ENCODE measurements at places on chromosomes 2 and 18.

DNA sequence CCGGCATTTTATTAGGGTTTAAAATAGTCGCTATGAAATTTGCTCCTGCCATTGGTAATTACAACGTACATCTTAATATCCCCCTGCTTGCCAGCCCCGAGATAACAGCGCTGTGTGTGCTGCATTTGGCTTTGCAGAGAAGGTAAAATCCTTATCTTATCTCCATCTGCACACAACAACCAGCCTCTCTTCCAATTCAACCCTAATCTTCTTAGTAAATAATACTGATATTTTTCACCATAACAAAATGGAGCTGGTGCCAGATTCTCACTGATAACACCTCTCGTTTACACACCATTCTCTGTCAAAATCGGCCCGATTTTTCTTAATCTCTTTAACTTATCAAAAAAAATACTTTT, 61.4 kb upstream of the SIX3 start:
- no peak for DNase-seq
- peaks cover 12% of the 10 kb centered on the region for H3K4me1 ChIP-seq
- H3K27me3 ChIP-seq = peaks cover 5% of the 10 kb centered on the region

DNA sequence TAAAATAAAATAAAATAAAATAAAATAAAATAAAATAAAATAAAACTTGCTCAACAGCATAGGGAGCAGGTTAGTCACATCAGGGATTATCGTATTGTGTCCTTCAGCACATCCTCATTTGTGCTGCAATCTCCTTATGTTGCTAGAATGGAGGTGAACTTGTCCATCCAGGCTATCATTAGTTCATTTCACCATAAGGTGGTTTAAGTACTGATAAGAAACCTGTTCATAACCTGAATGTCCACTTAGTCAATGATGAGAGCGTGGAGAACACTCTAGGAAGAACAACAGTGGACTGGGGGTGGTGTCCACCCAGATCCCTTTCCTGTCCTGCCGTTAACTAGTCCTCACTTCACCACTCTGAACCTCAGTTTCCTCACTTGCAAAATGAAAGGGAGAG, 21.9 kb downstream of the DHRS9 start:
- no peak overlapping the region for H3K4me3 ChIP-seq
- H3K4me1 ChIP-seq = no peaks in the 10 kb centered on the region
- H3K27me3 ChIP-seq = no peaks in the 10 kb centered on the region
- H3K27ac ChIP-seq = no peak overlapping the region
- H3K36me3 ChIP-seq = no peaks in the 10 kb centered on the region

DNA sequence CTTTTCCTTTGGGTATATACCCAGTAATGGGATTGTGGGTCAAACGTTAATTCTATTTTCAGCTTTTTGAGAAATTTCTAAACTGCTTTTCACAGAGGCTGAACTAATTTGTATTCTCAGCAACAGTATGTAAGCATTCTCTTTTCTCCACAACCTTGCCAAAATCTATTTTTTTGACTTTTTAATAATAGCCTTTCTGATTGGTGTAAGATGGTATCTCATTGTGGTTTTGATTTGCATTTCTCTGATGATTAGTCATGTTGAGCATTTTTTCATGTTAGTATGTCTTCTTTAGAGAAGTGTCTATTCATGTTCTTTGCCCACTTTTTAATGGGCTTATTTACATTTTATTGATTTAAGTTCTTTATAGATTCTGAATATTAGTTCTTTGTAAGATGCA, 145.5 kb downstream of the TRABD2A start:
- no peak overlapping the region for H3K27ac ChIP-seq
- no peaks in the 10 kb centered on the region for H3K27me3 ChIP-seq
- no peak for DNase-seq
- no peaks in the 10 kb centered on the region for H3K4me1 ChIP-seq
- H3K4me3 ChIP-seq = no peak overlapping the region

- no peak for DNase-seq
- H3K27ac ChIP-seq = no peak overlapping the region
- no peaks in the 10 kb centered on the region for H3K36me3 ChIP-seq
- no peaks in the 10 kb centered on the region for H3K27me3 ChIP-seq
- no peak overlapping the region for H3K4me3 ChIP-seq
- H3K4me1 ChIP-seq = no peaks in the 10 kb centered on the region
These were observed 181.9 kb downstream of the MREG start for GRCh38 chr2:215831296-215831913.

- no peaks in the 10 kb centered on the region for H3K36me3 ChIP-seq
- no peaks in the 10 kb centered on the region for H3K27me3 ChIP-seq
- H3K27ac ChIP-seq = no peak overlapping the region
- H3K4me1 ChIP-seq = no peaks in the 10 kb centered on the region
- H3K4me3 ChIP-seq = no peak overlapping the region
These were observed 82.2 kb upstream of the ITGA4 start for GRCh38 chr2:181374781-181375675.

DNA sequence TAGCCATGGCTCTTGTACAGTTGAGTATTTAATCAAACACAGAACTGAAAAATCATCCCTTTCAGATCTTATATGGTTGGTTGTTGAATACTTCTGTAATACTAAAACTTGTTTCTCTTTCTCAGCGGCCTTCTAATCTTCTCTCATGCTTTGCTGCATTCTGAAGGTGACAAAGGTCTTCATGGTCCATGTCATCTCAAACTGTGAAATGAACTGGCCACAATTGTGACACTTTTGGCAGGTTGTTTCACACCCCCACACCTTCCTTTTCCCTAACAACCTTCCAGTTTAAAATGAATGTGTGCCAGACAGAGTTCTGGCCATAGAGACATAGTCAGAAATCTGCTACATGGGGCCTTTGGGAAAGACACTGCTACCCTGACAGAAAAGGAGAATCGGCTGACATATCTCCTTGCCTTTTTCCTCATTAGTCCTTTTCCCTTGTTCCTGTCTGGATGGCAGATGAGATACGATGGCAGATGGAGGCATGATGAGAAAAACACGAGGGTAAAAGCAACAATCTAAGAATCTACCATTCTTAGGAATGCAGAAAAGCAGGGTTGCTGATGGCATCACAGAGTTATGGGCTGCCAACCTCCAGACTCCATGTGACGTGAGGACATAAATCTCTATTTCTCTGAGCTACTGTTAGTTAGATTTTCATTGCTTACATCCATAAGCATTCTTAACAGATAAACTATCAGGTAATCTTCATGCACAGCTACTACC, 106.5 kb downstream of the PIGN start:
- no peaks in the 10 kb centered on the region for H3K36me3 ChIP-seq
- no peak for DNase-seq

- H3K36me3 ChIP-seq = no peaks in the 10 kb centered on the region
- H3K4me3 ChIP-seq = no peak overlapping the region
- DNase-seq = no peak
- no peaks in the 10 kb centered on the region for H3K27me3 ChIP-seq
- H3K27ac ChIP-seq = no peak overlapping the region
- H3K4me1 ChIP-seq = peaks cover 7% of the 10 kb centered on the region
These were observed 89.0 kb downstream of the MTCL1 start for GRCh38 chr18:8794156-8794933.

DNA sequence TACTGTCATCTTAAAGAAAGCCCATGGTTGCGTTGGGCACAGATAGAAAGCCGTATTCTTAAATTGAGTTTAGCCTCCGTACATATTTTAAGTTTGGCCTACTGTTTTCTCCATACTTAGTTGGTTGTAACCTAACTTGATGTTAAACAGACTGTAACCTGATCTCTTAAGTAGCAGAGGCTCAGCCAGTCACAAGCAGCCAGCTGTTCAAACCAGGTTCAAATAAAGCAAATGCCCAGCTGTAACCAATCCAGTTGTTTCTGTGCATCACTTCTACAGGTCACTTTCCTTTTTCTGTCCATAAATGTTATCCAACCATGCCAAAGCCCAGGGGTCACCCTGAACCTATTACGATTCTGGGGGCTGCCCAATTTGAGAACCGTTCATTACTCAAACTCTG, 10.0 kb upstream of the THADA start:
- DNase-seq = no peak
- no peaks in the 10 kb centered on the region for H3K27me3 ChIP-seq
- no peak overlapping the region for H3K27ac ChIP-seq
- no peak overlapping the region for H3K4me3 ChIP-seq
- no peaks in the 10 kb centered on the region for H3K36me3 ChIP-seq
- H3K4me1 ChIP-seq = peaks cover 4% of the 10 kb centered on the region

DNA sequence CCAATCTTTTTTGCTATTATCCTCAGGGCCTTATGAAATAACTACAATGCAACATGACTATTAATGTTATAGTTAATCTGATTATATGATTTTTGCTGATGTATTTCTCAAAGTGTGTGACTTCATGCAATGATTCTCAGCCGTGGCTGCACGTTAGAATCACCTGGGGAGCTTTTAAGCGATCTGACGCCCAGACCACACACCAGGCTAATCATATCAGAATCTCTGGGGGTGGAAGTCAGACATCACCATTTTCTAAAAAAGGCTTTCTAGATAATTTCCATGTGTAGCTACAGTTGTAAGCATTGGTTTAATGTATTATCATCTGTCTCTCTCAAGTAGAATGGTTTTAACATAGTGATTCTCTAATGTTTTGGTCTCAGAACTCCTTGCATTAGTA, 5.5 kb upstream of the QPCT start:
- peaks cover 4% of the 10 kb centered on the region for H3K4me1 ChIP-seq
- no peak overlapping the region for H3K4me3 ChIP-seq
- no peak for DNase-seq
- no peaks in the 10 kb centered on the region for H3K27me3 ChIP-seq
- no peak overlapping the region for H3K27ac ChIP-seq
- H3K36me3 ChIP-seq = no peaks in the 10 kb centered on the region

GRCh38 chr18:11031966-11032365, 117.4 kb downstream of the PIEZO2 start:
- H3K4me1 ChIP-seq = peaks cover 3% of the 10 kb centered on the region
- no peaks in the 10 kb centered on the region for H3K27me3 ChIP-seq
- no peak overlapping the region for H3K4me3 ChIP-seq
- no peak for DNase-seq

DNA sequence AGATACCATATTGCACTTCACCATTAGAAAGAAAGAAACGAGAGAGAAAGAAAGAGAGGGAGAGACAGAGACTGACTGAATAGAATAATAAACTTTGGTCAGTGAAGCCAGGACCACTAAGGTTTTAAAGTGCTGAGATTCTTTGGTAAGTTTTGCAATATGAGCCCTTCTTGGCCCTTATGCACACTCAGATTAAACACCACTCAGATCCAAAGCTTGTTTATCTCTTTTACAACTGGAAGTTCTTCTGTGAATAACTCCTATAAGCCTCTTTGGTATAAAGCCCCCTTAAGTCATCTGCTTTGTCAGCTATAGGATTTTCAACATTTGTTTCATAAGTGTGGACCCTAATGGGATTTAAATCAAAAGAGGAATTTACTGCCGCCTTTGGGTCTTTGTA, 40.8 kb downstream of the PID1 start:
- H3K36me3 ChIP-seq = no peaks in the 10 kb centered on the region
- H3K4me3 ChIP-seq = no peak overlapping the region
- no peaks in the 10 kb centered on the region for H3K27me3 ChIP-seq

DNA sequence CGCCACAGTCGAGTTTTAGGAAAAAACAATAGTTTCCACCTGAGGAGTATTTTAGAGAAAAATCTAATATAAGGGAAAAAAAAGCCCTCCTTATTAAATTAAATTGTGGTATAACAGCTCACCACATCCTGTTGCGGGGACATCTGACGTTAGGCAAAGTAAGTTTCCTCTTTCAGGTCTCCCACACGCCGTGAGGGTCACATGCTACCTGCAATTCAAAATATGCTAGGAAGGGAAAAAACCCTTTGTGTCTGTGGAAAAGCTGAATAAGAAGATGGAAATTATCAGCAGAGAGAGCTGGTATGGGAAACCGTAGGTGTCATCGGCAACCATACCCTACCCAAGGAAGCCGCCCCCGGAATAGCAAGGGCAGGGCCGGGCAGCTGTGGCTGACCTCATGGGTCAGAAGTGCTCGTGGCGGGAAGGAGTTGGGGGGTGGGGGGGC, 128.0 kb downstream of the NFATC1 start:
- H3K4me3 ChIP-seq = no peak overlapping the region
- no peak for DNase-seq
- no peaks in the 10 kb centered on the region for H3K27me3 ChIP-seq
- no peaks in the 10 kb centered on the region for H3K36me3 ChIP-seq
- H3K4me1 ChIP-seq = peaks cover 5% of the 10 kb centered on the region

DNA sequence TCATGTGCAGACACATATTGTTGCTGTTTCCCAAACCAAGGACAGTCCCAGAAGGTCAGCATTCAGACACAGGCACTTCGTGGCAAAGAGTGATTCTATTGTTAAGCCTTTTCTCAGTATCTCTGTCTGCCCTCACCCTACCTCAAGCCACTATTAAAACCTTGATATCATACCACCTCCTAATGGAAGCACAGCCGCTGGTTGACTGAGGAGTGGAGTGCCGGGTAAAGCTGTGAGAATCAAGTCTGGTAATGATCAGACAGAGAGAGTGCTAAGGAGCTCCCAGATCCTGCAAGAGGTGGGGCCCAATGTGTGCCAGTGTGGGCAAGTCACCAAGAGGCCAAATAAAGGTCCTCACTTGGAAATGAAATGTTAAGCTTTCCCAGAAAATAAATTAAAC, 819.5 kb downstream of the BCL11A start:
- H3K4me3 ChIP-seq = no peak overlapping the region
- H3K27me3 ChIP-seq = no peaks in the 10 kb centered on the region
- H3K27ac ChIP-seq = no peak overlapping the region
- H3K4me1 ChIP-seq = no peaks in the 10 kb centered on the region
- no peak for DNase-seq
- H3K36me3 ChIP-seq = no peaks in the 10 kb centered on the region

DNA sequence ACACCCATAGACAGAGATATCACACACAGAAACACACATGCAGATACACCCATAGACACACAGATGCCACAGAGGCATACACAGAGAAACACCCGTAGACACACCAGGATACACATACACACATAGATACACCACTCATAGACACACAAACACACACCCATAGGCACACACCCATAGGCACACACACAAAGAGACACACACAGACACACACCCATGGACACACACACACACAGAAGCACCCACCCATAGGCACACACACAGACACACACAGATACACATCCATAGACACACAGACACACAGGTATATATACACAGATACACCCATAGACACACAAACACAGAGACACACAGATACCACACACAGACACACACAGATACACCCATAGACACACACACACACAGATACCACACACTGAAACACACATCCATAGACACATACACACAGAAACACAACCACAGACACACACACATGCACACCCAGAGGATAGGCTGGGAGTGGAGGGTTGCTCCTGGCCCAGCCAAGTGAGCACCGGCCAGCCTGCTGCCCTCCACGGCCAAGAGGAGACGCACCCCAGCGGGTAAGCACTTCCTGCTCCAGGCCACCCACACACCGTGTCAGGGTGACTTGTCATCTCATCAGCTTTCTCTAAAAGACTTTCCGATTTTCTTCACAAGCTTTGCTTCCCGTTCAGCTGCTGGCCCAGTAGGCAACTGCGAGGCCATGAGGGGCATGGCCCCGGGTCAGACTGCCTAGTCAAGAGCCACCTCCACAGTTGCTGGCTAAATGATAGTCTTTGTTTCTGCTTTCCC, 14.1 kb upstream of the CNNM3 start:
- no peak overlapping the region for H3K4me3 ChIP-seq
- DNase-seq = no peak
- peaks cover 5% of the 10 kb centered on the region for H3K36me3 ChIP-seq
- no peaks in the 10 kb centered on the region for H3K4me1 ChIP-seq
- no peaks in the 10 kb centered on the region for H3K27me3 ChIP-seq

- peaks cover 21% of the 10 kb centered on the region for H3K4me1 ChIP-seq
- H3K27me3 ChIP-seq = no peaks in the 10 kb centered on the region
- no peak overlapping the region for H3K4me3 ChIP-seq
- H3K27ac ChIP-seq = no peak overlapping the region
- H3K36me3 ChIP-seq = no peaks in the 10 kb centered on the region
These were observed 7.7 kb upstream of the ASB1 start for GRCh38 chr2:238418999-238419546.

Measured in H1 (cell line).